ENCODE measurements at places on chromosomes 12 and 14.

GRCh38 chr12:86407620-86408208, 151.5 kb upstream of the MGAT4C start:
- DNase-seq, result no peak

DNA sequence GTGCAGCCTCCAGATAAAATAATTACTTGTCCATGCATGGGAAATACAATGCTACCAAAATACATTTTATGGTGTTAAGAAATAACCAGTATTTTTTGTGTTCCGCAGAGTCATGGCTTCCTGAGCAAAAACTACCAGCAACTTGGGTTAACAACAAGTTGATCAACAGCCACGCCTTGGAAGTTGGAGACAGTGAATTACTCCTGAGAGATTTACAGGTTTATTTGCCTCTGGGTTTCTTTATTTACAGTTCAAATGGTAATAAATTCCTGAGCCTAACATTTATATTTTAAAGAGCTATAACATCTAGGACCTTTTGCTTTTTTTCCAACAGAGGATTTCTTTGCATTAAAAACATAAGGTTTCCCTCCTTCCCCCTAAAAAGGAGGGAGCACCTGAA, 194.0 kb downstream of the IPO8 start:
- DNase-seq, result no peak

DNA sequence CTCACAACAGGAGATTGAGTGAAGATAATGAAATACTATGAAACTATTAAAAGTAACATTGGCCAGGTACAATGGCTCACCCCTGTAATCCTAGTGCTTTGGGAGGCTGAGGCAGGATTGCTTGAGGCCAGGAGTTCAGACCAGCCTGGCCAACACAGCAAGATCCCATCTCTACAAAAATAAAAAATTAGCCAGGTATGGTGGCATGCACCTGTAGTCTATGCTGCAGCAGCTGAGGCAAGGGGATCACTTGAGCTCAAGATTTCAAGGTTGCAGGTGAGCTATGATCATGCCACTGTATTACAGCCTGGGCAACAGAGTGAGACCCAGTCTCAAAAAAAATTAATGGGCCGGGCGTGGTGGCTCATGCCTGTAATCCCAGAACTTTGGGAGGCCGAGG, 14.9 kb downstream of the RAD9B start:
- DNase-seq, result no peak

- DNase-seq, result no peak
Measured at GRCh38 chr14:64993266-64993930, 6.7 kb downstream of the FNTB start.

DNA sequence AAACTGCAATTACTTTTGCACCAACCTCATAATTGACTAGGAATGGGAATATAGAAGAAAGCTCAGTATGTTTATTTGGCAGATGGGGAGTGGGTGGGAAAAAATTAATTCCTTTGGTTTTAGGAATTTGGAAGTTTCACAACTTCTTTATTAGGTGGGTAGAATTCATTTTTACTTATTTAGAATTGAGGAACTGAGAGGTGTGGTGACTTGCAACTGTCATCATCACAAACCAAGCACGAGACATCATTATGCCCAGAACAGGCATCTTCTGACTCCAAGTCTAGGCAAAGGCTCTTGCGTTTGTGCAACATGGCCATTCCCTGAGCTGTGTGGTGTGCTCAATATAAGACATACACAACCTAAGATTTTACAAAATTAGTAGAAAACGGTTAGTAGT, 380.0 kb downstream of the ATP23 start:
- no peak for DNase-seq

- DNase-seq, result no peak
Measured at GRCh38 chr12:48979602-48980388, 1.7 kb downstream of the WNT1 start.

DNA sequence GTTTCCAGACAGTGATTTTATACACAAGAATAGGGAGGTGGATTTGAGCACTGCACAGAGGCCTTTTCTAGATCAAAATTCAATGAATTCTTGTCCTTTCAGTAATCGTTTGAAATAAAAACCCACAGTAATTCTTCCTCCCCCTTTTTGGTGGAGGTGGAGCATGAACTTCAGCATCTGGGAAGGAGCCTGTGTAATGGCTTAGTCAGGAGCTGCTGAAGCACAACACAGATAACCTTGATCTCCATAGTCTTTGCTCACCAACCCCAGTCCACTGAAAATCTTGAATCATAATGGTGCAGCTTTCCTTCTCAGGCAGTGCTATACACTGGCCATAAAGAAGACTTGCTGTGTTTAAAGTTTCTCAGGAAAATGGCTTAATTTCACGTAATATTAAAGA, 6.4 kb upstream of the TBPL2 start:
- DNase-seq, result peak; percentile 65

DNA sequence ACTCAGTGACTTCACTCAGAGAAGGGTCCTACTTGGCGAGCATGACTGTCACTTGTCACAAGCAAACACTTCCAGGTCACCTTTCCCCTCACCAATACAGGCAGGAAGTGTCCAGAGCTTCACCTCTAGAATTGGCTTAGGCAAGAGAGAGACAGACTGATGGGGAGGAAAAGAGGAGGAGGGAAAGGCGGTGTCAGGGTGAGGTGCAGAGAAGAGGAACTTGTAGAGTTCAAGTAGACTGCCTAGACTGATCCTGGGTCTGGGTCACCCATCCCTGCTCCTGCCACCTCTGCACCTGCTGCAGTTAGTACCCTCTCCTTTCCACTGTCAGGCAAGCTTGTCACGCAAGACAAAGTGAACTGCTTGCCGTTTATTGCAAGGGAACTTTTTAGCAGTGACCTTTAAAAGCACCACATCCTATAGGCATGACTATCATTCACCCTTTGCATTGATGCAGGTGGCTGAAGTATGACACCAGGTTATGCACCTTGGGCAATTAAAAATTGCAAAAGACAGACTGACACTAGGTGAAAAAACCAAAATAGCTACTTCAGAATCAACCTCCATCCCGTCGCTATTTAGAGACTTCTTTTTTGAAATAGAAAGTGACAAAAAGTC, 292.4 kb downstream of the SYT1 start:
- DNase-seq, result no peak

DNA sequence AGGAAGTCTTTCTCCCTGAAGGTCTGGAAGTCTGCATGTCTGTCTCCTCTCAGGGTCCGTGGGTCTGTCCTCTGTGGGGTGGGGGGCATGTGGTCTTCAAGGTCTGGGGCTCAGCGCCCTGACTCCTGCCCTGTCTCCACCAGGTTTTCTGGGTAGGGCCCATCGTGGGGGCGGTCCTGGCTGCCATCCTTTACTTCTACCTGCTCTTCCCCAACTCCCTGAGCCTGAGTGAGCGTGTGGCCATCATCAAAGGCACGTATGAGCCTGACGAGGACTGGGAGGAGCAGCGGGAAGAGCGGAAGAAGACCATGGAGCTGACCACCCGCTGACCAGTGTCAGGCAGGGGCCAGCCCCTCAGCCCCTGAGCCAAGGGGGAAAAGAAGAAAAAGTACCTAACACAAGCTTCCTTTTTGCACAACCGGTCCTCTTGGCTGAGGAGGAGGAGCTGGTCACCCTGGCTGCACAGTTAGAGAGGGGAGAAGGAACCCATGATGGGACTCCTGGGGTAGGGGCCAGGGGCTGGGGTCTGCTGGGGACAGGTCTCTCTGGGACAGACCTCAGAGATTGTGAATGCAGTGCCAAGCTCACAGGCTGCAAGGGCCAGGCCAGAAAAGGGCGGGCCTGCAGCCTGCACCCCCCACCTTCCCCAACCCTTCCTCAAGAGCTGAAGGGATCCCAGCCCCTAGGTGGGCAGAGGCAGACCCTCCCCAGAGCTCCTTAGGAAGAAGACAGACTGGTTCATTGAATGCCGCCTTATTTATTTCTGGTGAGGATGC, 3.4 kb downstream of the AQP5 start:
- DNase-seq, result no peak

DNA sequence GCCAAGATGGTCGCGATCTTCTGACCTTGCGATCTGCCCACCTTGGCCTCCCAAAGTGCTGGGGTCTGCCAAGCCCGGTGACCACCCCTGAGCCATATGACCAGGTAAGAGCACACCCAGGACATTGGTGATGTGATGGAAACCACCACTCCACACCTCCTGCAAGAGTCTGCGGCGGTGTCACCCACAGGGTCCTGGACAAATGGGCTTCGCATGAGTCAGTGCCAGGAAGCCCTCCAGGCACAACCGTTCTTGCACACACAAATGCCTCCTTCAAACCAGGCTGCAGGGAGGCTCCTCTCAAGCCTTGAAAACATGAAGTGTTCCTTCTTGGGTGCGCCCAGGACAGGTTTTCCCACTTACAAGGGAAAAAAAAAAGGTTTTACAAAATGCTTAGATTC, 16.6 kb downstream of the PITPNM2 start:
- DNase-seq, result no peak

GRCh38 chr14:97224016-97224415, 426.8 kb downstream of the VRK1 start:
- no peak for DNase-seq

- no peak for DNase-seq
Measured at GRCh38 chr12:44748950-44749468, 127.1 kb downstream of the NELL2 start.

- peak; percentile 93 for DNase-seq
Measured at GRCh38 chr12:116426391-116427136, 132.6 kb upstream of the MAP1LC3B2 start.

DNA sequence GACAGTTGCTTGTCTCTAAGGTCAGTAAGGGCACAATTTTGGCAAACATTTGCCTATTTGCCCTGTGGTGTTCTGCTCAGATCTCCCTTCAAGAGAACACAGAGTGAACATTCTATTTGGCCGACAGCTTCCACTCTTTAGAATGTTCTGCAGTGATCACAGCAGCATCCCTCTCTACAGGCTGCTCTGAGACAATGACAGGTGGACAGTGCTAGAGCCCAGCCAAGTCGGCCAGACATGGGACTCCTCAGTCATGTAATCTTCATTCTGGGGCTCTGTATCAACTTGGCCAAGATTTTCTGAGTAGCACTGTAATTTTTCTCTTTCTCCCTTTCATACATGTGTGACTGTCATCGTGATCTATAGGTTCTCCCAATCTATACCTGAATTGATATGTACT, 34.8 kb downstream of the TIMELESS start:
- no peak for DNase-seq

- peak; percentile 57 for DNase-seq
Measured at GRCh38 chr12:17928708-17929366, 161.2 kb downstream of the RERGL start.

DNA sequence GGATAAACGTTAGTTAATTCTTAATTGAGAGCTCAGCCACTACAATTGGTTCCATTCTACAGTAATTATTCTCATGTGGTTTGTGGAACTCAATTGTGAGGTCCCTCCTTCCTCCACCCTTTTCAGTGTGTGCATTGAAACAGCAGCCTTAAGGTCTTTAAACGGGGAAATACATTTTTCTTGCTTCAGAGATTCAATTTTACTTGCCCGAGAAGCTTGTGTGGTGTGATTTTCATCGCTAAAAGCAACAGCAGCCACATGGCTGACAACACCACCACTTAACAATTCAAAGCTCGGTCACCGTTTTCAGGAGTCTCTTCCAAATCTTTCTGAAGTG, 733 bp upstream of the PPFIBP1 start:
- DNase-seq, result no peak

DNA sequence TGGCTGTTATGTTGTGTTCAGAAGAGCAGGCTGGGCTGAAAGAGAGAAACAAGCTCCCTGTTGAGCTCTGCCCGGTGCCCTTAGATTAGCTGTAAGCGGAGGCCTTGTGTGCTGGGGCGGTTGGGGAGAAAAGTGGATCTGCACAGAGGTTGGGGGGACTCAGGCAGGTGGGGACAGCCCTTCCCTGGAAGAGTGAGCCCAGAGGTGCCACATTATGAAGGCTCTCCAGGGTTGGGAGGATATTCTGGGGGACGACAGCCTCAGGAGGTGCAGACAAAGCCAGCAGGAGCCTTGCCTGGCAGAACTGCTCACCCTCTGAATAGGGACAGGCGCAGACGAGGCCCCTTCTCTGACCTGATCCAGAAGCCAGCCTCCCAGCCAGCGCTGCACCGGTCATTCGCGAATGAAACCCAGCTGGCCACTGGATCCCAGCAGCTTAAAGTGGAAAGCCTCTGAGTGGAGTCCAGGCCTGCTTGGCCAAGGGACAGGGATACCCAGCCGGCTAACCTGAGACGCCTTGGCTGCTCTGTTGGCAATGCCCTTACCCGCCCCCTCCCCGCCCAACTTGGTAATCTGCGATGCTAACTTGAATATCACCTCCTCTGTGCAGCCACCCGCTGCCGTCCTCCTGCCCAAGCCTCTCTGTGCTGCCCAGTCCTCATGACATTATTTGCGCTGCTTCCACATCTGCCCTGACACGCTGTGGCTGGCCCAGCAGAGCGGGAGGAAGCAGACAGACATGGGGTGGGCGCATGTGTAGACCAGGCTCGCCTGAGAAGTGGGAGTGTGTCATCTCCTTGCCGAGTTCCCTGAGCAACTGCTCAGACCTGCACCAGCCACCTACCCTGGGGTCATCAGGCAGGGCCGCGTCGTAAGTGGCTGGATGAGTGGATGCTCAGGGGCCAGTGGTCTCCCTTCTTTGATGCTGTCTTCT, 5.6 kb downstream of the HIP1R start:
- peak; percentile 59 for DNase-seq

GRCh38 chr12:97967831-97968230, 505.2 kb downstream of the RMST start:
- DNase-seq, result no peak

- DNase-seq, result no peak
Measured at GRCh38 chr14:38989922-38990546, 113.0 kb downstream of the SEC23A start.

DNA sequence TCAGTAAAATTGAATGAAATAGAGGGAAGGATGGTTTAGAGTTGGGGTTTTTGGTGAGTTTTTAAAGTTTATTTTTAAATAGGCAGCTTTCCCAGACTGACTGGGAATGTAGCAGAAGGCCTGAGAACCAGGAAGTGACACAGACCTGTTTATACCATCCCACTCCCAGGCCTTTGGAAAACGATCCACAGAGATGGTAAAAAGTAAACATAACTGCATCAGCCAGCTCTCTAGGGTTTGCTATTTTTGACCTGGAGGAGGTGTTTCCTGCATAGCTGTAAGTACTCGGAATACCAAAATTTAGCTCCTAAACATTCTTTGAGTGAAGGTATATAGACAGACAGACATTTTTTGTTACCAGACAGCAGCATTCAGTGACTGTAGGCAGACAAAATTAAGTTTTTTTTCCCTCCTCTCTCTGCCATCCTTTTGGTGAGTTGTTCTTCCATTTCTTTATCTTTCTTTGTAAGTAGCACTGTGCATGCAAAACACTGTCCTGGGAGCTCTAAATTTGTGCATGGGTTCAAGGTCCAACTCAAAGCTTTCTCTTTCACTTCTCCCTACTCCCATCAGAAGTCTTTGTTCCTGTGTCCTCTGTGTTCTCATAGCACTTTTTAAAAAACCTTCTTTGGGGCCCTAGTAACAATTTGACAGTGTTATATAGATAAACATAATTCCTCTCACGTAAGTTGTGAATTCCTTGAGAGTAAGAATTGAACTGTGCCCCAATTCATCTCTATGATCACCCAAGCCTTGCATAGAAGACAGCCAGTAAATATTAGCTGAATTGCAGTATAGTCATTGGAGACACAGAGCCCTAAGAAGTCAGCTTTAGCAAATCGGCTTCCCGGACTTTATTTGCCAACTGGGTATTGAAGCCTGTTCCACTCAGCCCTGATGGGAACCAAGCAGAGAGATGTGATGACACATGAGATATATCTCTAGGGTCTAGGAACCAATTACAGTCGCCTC, 37.4 kb downstream of the SUSD6 start:
- DNase-seq, result no peak
